ENCODE measurements at places on chromosomes 2 and 18.

DNA sequence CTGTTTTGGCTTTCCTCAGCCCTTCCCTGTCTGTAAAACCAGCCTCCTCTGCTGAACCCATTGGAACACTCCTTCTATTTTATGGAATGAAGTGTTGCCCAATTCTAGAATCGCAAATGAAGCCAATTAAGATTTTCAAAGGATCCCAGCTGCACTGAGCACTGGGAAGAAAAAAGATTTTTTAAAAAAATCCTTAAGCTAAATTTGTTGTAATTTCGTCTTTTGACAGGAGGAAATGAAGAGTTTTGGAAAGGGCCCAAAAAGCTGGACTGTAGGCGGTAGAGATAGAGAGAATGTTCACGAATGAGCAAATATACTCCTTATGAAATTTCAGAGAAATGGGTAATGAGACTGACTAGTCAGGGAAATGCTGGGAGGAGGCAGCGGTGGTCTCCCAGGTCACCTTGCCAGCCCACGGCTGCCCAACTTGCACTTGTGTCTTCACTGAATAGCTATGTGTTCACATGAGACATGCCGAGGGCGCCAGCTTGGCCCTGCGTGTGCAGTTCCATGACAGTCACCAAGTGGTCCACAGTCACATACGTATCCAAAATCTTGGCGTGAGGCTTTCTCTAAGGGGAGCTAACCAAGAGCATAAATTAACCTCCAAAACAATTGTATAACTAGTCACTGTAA is 69.9 kb downstream of the SGPP2 start:
- DNase-seq: no peak

DNA sequence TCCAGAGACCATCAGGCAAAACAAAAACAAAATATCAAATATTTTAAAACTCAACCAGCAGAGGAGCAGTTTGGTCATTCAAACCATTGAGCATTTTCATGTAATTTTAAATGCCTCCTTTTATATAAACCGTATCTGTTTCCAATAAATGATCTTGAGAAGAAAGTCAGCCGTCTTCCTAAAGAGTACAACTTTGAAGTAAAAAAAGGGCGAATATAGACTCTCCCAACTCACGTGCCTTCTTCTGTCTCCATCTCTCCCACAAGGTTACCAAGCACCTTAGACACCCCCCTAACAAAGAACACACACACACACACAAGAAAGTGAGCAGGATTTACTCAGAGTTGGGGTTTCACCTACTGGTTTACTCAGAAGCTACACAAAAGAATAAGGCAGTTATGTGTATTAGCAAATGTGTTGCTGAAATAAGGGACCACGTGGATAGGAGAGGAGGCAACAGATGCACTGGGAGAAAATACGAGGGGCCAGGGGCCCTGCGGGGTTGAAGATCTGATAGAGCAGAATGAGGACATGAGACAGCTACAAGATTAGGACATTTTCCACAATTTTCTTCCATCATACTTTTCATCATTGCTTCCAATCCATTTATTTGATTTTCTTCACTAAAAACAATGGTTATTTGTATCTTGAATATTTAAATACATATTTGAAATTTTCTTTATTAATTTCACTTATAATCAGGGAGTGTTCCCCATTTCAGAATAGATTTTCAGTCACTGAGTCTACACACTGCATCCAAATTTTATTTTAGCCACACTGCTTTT is 45.0 kb downstream of the EVA1A start:
- no peak for DNase-seq

DNA sequence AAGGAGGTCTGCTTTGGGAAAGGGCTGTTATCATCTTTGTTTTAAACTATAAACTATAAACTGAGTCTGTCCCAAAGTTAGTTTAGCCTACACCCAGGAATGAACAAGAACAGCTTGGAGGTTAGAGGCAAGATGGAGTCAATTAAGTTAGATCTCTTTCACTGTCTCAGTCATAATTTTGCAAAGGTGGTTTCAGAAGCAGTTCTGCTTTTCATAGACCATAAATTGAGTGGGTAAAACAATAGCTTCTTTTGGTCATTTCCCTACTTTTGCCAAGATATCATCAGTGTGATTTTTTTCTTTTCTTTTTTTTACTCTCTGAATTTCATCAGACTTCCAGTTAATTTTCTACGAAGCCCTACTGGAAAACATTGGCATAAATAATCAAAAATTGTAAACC is 117.0 kb downstream of the AP1S3 start:
- no peak for DNase-seq

- DNase-seq: no peak
Measured at GRCh38 chr2:221439761-221440479, 132.2 kb downstream of the EPHA4 start.

DNA sequence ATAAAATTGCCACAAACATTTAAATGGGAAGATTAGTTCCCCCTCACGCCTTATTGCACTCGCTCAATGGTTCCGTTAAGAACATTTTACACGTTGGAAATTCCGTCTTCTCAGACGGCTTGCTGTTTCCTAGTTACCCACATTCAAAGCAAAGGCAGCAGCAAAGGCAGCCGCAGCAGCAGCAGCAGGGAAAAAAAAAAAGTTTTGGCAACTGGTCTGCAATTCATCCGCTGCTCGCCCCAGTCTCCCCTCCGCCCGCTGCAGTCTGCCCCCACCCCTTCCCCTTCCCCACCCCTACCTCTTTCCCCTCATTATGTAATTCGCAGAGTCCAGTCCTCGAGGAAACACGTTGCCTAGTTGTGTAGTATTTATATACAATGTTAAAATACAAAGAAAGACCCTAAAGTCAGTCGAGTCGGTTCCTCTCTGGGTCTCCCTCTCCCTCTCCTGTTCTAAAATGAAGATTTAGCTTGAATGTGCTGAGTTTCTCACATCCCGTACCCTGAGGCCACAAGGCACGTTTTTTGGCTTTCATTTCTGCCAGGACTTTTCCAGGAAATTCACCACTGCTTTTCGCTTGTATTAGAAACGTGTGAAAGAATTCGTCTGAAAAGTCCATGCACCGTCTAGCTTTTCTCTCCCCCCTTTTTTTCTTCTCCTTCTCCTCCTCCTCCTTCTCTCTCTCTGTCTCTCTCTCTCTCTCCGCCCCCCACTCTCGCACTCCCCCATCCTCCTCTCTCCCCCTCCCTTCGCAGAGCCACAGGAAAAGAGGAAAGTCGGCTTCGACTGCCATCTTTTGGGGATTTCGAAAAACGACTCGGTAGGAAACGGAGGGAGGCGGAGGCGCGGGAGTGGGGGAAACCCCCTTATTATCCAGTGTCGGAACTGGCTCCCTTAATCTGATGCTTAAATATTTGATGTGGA is 140.0 kb downstream of the MEIS1 start:
- peak; percentile 64 for DNase-seq

DNA sequence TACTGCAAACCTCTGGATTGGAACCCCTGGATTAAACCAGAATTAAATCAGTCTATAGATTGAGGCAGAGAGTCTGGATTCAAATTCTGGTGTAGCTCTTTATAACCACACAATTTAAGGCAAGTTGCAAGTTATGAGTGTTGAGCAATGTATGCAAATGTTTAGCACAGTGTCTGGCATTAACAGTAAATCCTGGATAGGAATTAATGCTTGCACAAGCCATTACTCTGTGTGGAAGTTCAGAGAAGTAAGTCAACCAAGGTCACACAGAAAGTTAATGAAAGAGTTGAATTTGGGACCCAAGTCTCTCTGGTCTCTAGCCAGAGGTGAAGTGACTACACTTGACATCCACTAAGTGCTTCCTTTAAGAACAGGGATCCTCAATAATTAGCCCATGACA is 2.0 kb upstream of the MARCO start:
- DNase-seq: no peak

GRCh38 chr2:95388091-95388692 is 14.3 kb upstream of the FAHD2A start:
- no peak for DNase-seq

DNA sequence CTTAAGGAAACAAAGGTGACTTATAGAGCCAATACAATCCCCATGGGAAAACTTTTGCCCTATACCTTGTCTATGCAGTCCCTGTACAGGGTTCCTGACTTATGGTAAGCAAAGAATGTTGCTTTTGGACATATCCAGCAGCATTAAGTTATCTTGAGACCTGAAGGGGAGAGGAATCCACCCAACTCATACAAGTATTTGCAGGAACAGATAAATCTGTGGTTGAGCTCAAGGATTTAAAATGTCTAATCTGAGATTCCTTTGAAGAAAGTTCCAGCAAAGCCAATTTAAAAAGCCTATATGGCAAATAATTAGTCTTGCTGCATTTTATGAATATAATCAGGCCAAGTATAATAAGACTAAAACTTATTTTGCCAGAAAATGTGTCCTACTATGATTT is 739.5 kb upstream of the CDH2 start:
- DNase-seq: no peak

GRCh38 chr2:119553687-119554344 is 9.6 kb downstream of the CFAP221 start:
- no peak for DNase-seq

GRCh38 chr2:188291617-188292347 is at the start of gene GULP1:
GULP1 (plus strand) TSS chr2:188291874; CDS start chr2:188477703, 185,829 bp downstream.
- peak; percentile 69 for DNase-seq

- DNase-seq: peak; percentile 13
Measured at GRCh38 chr2:187655001-187655400, 100.8 kb upstream of the TFPI start.

DNA sequence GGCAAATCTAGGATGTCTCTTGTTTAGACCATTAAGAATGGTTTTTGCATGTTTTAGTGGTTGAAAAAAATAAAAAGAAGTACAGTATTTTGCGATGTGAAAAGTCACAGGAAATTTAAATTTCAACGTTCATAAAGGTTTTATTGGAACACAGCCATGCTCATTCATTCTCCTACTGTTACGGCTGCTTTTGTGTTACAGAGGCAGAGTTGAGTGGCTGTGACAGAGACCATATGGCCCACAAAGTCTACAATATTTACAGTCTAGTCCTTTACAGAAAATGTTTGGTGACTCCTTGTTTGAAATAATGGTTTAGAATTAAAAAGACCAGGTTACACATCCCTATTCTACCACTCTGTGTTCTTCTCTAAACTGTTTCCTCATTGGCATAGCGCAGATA is 48.1 kb downstream of the MYOM1 start:
- DNase-seq: no peak

DNA sequence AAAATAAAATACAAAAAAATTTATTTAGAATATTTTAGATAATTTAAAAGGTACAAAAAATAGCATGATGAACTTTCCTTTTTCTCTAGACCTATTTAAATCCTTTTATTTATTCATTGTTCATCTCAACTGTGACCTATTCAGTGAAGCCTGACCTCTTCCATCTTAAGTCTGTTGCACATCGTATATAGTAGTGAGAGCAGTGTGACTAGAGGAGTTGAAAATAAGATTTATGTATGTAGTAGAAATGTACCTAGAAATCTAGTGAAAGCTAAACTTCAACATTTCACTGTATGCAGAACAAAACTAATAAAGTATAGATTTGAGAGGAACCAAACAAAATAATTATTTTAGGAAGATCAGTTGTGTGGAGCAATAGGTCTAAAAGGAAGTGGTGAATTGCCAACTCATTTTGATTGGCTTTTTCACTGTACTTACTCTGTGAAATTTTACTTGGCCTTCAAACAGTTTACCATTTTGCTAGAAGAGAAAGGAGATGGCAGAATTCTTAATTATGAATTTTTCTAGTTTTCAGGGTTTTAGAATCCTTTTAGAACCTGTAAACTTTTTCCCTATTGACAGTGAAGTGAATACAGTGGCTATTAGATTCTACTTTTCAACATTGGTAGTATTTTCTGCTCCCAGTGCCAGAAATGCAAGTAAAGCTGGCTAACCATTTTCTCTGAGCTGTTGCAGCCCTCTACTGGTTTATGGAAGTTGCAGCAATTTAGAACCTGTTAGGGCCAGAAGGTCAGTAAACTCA is 11.0 kb downstream of the ANKRD12 start:
- DNase-seq: no peak

DNA sequence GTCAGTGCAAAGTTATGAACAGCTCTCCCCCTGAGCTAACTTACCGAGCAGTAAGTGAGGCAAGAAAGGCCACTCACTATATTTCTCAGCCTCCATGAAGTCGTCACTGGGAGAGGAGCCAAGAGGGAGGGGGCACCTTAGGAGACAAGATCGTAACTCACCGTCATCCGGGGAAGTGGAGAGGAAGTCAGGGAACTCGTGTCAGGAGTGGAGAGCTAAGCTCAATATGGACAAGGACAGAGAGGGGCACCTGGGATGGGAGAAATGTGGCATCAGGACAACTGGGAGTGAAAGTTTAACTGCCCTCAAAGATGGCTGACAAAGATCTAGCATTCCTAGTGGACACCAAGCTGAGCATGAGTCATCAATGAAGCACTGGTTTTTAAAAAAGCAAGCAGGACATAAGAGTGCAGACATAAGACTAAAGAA is 37.1 kb downstream of the BCL11A start:
- no peak for DNase-seq

Measured in NCI-H748 treated with DMSO at 0.1 percent for 48 hours (cell line).